ENCODE measurements at places on chromosomes 5 and 9.
A peak's percentile ranks its signal among the peaks of the same experiment; 100 is the strongest.

GRCh38 chr5:57932761-57933160 lies 450.1 kb upstream of the ACTBL2 start:
- no peak for DNase-seq

DNA sequence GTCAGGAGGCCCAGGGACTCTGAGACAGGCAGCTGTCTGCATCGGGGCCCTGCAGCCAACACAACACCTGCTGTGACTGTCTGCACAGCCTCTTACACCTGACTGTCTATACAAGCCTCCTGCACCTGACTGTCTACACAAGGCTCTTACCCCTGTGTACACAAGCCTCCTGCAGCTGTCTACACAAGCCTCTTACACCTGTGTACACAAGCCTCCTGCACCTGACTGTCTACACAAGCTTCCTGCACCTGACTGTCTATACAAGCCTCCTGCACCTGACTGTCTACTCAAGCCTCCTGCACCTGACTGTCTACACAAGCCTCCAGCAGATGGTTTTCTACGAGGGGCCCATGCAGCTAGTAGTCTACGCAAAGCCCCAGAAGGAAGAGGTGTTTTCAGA lies 18.6 kb downstream of the IRX2 start:
- DNase-seq, result no peak

DNA sequence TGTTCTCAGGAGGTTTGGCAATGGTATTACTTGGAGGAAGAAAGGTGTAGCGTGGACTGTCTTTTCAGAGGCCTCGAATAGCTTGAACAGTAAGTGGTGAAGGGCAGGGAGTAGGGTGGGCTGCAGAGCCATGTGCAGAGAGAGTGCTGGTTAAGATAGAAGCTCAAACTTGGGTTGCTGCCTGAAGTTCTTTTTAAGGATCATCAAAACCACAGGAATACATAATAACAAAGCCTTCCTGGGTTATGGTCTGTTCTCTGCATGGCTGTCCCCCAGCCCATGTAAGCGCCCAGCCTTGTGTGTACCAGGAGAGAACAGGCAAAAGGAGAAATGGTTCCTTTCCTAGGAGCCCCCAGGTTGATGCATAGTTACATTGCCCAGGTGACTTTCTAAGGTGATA lies 43.9 kb downstream of the RCL1 start:
- no peak for DNase-seq

- DNase-seq, result no peak
Observed at GRCh38 chr9:109907400-109907799, 127.4 kb downstream of the PALM2AKAP2 start.

- no peak for DNase-seq
Observed at GRCh38 chr9:92954049-92954861, 6.9 kb downstream of the FGD3 start.

- DNase-seq, result no peak
Observed at GRCh38 chr9:33202018-33202417, 34.9 kb upstream of the B4GALT1 start.

- DNase-seq, result peak; percentile 20
Observed at GRCh38 chr9:132631280-132631679, 38.5 kb downstream of the DDX31 start.

GRCh38 chr9:101131326-101131725 lies 102.8 kb downstream of the PLPPR1 start:
- DNase-seq, result no peak

DNA sequence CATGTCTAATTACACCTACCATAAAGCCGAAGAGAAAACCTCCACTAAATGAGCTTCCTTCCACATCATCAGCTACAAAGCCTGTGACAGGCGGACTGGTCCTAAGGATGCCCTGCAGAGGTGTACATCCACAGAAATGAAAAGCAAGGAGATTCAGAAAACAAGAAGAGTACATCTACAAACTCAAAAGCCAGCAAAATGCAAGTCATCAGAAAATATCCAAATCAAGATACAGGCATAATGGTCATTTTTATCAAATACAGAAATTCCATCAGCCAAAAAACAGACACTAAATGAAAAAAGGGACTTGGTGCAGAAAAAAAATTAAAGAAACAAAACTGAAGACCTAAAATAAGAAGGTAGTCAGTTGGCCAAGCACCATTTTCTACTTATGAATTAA lies 79.7 kb downstream of the FRMD3 start:
- no peak for DNase-seq

DNA sequence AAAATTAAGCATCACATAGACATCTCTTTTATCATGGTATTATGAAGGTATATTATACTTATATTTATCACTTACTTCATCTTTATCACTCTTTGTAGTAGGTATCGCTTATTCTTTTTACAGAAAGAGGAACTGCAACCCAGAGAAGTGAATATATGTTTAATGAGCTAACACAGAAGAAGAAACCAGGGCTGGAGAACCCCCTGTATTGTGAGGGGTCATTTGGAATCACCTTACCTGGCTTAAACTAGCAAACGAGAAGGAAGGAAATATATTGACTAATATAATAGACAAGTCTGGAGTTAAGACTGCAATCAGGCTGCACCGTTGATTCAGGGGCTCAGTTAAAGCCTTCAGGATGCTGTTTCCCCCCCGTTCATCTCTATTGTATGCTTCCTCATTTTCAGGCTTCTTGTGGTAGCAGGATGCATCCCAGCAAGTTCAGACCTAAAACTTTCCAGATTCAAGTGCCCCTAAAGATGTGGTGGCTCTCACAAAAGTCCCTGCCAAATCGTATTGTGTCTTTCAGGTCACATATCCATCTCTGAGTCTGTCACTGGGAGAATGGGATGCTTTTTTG lies 146.4 kb downstream of the GCNT1 start:
- no peak for DNase-seq

DNA sequence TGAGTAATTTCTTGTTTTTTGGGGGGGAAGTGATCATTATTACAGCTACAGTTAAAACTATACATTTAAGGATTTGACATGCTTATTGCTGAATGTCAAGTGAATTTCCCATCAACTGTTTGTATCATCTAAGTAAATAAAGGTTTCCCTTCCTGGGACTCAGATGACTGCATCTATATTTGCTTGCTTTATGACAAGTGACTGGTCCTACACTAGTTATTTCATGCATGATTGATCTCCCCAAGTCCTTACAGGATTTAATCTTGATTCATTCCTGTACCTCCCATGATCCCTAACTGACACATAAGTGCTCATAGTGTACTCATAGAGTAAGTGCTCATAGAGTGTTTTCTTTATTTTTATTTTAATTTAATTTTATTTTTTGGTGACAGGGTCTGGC lies 2.8 kb downstream of the TXNDC8 start:
- DNase-seq, result no peak

DNA sequence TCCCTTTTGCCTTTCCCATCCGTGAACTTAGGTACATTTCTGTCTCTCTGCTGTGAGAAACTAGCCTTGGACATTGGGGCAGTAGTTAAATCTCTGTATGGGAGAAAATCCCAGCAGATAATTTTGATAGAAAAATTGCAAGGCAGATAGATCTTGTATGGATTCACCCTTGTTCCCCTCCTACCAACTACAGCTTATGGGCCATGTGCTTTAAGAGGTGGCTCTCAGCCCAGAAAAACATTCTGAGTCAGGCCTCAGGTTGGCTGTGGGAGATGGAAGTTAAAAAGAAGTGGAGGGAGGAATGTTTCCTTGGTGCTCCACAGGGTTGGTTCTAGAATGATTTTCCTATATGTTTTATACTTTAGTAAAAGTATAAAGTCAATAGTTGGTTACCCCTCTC lies 1.4 kb upstream of the KDM3B start:
- DNase-seq, result peak; percentile 41

GRCh38 chr5:10194083-10194482 lies 55.6 kb downstream of the ATPSCKMT start:
- no peak for DNase-seq

- peak; percentile 49 for DNase-seq
Observed at GRCh38 chr9:23117616-23118015, 671.0 kb downstream of the DMRTA1 start.

GRCh38 chr5:132257131-132258101 lies at the start of gene PDLIM4:
TSS of gene PDLIM4 (plus strand) at chr5:132257696. CDS start at chr5:132257735, 39 bp downstream.
- DNase-seq, result no peak

GRCh38 chr9:24708814-24709213 lies 163.1 kb upstream of the IZUMO3 start:
- no peak for DNase-seq

DNA sequence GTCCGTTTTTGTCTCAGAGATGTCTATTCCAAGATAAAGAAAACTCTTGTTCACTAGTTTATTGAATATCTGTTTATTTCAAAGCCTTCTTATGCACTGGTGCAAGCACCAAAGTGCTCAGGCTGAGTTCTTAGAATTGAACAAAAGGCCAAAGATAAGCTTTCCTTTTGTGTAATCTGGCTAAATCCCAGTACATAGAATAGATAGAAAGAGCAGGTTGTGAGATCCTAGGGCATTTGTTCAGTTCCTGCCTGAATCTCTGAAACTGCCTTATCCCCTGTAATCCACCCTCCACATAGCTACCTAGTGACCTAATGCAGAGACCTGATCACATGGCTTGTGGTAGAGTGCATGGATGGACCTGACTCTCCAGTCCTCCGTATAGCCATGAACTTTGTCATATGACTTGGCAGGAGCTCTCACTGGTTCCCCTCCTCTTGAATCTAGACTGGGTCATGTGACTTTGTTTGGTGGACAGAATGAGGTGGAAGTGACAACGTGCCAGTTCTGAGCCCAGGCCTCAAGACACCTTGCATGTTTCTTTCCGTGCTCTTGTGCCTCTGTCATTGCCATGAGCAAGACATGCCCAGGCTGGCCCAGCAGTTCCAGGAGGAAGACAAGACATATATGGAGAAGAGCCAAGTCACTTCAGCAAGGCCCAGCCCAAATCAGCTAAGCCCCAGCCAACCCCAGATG lies 139.3 kb upstream of the SHB start:
- no peak for DNase-seq

DNA sequence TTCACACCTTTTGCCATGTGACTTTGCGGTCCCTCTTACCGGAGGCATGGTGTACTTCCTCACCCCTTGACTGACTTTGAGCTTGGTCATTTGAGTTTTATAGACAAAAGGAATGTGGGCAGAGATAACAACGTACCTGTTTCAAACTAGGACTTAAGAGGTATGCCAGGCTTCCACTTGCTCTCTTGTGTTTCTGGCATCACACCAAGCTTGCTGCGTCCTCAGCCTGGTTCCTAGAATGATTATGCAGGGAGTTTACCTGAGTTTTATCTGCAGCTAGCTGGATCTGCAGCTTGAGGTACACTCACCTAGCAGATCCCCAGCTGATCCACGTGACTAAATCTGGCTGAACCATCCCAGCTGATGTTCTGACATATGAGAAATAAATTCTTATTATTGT lies 66.2 kb downstream of the PLK2 start:
- no peak for DNase-seq

- DNase-seq, result no peak
Observed at GRCh38 chr9:117784996-117785395, 80.8 kb downstream of the TLR4 start.

DNA sequence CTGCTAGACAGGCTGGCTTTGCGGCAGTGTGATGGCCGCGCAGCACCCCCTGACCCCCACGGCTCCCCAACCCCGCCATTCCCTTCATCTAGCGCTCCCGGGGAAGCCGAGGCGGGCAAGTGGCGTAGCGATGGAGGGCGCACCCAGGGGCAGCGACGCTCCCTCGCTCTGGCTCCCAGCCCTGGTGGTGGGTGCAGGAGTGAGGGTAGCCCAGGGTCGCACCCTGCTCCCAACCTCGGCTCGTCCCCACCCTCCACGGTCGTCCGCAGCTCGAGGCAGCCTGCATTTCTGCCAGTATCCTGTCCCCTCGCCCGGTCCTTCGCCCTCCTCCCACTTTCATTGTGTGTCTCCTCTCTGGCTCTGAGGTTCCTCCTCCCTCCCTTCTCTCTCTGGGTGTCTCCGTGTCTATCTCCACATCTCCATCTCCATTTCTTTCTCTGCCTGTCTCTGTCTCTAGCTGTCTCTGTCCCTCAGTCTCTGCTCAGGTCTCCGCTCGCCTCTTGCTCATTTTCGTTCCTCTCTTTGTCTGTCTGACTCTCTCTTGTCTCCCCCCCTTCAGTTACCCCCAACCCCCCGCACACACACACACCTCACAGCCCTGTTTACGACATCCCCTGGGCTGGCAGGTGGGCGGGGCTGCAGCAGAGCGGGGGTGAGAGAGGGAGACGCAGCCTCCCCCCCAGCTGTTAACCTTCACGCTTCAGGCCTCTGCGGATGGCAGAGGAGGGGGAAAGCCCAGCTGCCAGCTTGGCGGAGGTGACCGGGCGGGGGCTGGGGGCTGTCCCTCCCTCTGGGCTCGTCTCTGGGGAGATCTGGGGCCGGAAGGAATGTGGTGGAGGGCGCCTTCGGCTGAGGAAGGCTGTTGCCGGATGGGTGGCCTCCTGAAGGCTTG lies 48.7 kb upstream of the PSD2 start:
- no peak for DNase-seq

GRCh38 chr9:124357721-124358361 lies 57.4 kb downstream of the PSMB7 start:
- no peak for DNase-seq

DNA sequence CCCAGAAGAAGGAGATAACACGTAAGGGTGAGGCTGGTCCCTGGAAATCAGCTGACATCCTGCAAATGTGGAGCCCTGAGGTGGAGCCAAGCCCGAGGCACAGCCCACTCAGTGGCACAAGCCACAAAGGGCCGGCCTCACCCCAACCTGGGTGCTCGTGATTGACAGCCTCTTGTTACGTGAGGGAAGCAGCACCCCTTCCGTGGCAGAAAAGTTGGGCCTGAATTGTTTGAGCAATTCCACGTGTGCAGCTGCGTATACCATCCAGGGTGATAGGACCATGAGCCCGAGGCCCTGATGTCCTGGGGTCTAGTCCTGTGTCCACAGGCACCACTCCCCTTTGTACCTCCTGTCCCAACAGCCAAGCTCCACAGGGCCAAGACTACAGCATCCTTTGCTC lies 4.8 kb downstream of the ORM2 start:
- DNase-seq, result no peak

DNA sequence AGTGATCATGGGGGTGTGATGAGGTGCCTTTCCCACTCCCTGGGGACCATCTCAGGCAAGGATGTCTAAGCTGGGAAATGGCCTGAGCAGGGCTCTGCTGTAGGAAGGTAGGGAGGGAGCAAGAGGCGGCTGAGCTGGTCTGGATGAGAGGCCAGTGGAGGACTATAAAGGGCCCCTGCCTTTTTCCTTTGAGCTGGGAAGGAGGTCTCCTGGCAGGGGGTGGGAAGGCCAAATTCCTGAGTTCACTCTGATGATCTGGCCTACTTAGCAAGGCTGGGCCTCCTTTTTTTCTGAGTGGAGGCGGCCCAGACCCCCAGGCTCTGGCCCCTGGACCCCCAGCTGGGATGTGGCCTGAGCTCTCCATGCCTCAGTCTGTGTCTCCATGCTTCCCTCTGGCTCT lies 14.3 kb upstream of the PITX1 start:
- DNase-seq, result no peak

DNA sequence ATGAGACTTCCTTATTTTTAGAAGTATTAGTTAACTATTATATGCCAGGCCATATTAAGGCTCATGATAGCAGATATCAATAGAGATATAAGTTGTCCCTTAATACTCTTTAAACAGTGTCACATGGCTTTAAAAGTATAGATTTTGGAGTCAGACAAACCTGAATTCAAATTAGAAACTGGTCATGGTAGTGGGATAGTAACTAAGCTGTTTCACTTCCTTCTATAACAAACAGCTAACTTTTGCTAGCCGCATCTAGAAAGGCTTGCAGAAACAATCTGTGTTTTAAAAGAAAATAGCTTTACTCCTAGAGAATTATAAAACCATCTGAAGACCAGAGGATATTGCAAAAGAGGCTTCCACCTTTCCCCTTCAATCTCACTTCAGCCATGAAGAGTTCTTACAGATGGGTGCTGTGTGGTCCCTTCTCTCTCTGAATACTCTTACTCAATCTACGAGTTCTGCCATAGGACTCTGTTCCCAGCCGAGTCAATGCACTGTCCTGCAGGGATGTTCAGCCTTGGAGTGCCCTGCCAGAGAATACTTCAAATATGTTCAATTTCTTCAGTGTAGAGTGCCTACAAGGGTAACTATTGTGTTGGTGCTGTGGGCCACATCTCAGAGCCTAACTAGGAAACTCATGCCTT lies 810.2 kb downstream of the EFNA5 start:
- no peak for DNase-seq

All from AG04450 (cell line).